ENCODE measurements at places on chromosomes 2 and 18.

DNA sequence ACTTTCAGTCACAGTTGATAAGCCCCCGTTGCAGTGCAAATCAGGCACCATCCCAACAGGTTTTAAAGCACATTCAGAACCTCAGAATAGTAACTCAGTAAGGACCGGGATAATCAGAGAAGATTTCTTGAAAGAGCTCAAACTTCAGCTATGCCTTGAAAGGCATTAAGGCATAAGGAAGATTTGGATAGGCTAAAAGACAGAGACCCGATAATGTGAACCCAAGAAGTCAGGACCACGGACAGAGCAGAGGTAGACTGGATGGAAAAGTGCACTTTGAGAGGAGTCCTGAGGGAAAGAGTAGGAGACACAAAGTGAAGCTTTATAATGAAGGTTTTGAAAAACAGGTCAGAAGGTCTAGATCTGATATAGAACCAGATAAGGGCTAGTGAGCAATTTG, 36.9 kb upstream of the KLF7 start:
- no peak for DNase-seq

DNA sequence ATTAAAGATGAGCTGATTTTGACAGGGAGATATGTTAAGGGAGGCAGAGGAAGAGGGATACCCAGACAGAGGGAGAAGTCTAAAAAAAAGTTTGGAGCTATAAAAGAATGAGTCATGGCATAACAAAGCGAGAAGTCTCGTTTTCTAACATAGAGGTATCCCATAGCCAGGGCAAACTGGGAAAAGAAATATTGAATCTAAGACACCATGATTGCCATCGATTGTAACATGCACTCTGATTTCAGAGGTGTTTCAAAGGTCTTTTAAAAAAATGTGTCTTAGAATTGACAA, 110.7 kb downstream of the MDH1 start:
- DNase-seq, result no peak

- DNase-seq, result no peak
Observed at GRCh38 chr2:134232461-134232860, 21.4 kb upstream of the MGAT5 start.

DNA sequence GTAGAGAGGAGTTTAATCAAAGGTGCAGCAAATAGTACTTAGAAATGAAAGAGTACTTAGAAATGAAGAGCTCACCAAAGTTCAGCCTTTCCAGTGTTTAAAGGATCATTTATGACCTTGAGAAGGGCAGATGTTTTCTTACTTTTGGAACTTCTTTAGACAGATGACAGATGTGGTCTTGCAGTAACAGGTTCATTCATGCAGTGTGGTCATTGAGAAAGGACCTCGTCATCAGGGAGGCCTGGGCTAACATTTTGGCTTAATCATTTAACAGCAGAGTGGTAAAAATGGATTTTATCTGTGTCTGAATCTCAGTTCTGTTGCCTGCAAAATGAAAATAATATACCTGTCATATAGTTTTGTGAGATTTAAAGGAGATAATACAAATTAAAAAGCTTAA, 75.1 kb upstream of the NT5C1B start:
- no peak for DNase-seq

GRCh38 chr2:38598200-38598990, 4.3 kb downstream of the HNRNPLL start:
- no peak for DNase-seq

- peak; percentile 50 for DNase-seq
Observed at GRCh38 chr2:43227830-43228281, 1.4 kb upstream of the ZFP36L2 start.

DNA sequence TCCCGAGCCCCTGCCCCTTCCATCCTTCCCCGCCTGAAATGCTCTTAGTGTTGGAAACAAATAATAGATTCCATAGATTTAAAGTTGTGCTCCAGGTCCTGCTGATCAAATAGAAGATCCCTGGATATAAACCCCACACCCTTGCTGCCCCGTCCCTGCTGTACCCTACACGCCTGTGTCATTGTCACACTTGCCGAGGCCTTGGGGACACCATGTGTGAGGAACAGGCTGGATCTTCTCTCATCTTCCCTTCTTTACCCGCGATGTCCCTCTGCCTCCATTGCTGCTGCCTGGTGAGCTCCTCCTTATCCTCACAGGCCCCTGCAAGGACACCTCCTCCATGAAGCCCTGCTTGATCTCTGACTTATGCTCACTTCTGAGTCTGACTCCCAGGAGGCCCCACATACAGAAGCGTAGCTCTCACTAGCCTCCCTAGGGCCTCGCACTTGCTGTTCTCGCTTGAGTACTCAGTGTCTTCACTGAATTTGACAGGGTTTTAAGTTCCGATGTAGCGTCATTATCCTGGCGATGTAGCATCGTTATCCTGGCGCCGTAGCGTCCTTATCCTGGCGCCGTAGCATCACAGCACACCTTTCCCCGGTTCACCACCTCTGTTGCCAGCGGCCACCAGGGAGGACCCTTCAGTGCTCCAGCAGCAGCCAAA, 221.9 kb downstream of the NDUFA10 start:
- DNase-seq, result no peak

DNA sequence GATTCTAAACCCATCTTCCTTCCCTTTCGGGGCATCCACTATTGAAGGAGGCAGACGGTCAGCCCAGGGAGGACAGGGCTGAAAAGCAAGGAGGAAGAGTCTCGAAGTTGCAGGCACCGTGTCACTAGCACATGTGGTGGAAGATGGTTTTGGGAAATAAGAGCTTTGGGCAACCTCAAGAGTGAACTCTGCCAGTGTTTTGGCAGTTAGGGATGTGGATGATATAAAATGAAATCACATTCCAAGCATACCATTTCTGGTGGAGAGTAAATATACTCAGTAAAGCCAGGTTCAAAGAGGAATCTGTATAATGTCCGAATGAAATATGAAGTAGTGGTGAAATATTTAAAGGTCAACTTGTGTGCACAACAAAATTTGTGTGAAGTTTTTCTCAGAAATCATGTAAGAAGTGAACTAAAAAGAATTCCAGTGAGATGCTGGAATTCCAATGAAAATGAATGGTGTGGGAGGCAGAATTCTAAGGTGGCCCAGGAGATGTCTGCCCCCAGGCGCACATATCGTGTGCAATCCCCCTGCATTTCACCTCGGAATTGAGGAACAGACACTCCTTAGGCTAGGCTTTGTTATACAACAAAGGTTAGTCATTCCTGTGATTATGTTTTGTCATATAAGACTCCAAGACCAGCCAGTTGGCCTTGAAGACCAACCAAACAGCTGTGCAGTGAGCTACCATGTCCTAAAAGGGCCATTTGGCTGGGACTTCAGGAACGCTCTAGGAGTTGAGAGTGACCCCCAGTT, 147.1 kb downstream of the SH3BP4 start:
- DNase-seq, result no peak

- DNase-seq, result no peak
Observed at GRCh38 chr2:31765078-31765945, 184.6 kb upstream of the SRD5A2 start.

GRCh38 chr2:122081751-122082150, 326.3 kb downstream of the TSN start:
- DNase-seq, result peak; percentile 70

DNA sequence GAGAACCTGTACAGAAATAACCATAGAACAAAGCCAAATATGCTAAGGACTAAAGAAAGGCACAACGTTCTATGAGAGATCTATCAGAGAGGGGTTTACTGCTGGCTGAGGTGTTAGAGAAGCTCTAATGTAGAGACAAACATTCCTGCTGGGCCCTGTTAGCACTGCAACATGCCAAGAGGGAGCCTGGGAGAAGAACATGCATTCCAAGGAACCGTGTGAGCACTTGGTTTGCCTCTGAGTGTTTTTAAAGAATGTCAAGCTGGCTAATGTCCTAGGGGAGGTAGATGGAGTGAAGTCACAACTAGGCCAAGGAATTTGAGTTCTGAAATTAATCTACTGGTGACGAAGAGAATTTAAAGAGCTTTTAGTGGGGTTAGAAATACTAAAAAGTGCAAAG, 384.3 kb upstream of the LYPD1 start:
- no peak for DNase-seq

GRCh38 chr2:210536973-210537650, 19.3 kb upstream of the CPS1 start:
- no peak for DNase-seq

- DNase-seq, result no peak
Observed at GRCh38 chr18:32300914-32301313, 111.1 kb downstream of the MEP1B start.

GRCh38 chr2:20599001-20599600, 51.8 kb downstream of the HS1BP3 start:
- DNase-seq, result no peak

GRCh38 chr2:51511002-51511401, 479.1 kb upstream of the NRXN1 start:
- DNase-seq, result no peak

DNA sequence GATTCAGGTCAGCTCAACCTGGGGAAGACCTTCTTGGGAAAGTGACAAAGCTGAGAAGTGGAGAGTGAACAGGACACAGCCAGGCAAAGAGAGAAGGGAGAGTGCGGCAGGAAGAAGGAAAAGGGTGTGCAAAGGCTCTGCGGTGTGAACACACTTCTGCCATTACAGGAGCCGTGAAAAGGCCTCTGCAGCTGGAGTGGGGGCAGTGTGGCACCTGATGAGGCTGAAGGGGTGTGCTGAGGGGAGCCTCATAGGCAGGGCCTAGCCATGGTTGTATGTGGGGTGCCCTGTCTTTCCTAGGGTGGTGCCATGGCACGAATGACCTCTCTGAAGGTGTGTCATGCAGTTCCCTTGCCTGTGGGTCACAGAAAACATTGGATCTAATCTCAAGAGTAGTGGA, 347.6 kb downstream of the CYRIA start:
- no peak for DNase-seq

DNA sequence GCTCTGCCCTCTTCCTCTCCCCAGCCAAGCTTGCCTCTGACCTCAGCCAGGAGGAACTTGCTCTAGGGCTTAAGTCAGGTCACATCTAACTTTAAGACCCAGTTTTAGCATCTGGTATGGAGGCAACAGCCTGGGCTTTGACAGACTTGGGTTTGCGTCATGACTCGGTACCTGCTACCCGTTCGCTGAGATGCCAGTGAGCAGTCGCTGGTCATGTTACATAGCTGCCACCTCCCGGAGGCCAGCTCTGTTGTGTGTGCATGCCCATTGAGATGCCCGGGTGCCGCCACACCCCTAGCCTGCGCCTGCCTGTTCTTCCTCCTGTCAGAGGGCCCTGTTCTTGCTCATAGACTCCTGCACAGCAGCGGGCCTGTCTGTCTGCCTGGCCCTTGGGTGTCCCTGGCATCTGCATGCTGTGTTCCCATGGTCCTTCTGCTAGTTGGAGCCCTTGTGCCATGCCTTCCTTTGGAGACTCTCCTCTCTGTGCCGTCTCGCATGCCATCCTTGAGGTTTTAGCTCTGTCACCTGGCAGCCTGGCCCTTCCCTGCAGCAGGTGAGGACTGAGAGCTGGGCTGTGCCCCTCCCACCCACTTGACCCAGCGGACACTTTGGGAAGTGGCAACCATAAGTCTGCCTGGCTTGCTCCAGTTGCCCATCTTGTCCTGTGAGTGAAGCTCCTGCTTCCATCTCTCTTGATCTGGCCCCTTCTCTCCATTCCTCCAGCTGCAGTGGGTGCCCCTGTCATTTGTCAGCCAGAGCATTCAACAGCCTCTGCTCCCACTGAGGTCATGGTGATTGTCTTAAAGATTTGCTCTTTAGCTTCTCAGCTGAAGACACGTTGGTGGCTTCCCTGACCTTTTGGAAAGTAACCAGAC, 24.9 kb downstream of the ASAP2 start:
- DNase-seq, result no peak

- no peak for DNase-seq
Observed at GRCh38 chr2:88196490-88197087, 26.4 kb downstream of the THNSL2 start.

DNA sequence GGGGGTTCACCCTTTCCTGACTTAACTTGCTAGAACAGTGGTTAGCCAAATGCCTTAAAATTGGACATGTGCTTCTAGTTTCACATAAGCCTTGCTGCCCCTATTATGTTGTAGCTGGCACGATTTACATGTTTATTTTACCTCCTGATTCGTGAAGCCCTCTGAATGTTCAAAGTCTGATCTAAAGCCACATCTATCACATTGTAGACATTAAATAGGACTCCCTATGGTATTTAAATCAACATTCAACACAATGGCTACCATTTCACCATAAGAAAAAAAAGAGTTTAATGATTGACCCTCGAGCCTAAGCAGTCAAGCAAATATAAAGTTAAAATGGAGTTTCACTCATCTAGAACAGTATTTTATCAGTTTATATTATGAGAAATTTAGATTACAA, 151.5 kb downstream of the GULP1 start:
- DNase-seq, result no peak

GRCh38 chr2:187976986-187977333, 314.7 kb upstream of the GULP1 start:
- DNase-seq, result no peak

Measured in NCI-H526 treated with DMSO at 0.1 percent for 48 hours (cell line).